Right kidney (tissue), 9 donors: ENCODE measurements at places on chromosomes 11 and 22.

DNA sequence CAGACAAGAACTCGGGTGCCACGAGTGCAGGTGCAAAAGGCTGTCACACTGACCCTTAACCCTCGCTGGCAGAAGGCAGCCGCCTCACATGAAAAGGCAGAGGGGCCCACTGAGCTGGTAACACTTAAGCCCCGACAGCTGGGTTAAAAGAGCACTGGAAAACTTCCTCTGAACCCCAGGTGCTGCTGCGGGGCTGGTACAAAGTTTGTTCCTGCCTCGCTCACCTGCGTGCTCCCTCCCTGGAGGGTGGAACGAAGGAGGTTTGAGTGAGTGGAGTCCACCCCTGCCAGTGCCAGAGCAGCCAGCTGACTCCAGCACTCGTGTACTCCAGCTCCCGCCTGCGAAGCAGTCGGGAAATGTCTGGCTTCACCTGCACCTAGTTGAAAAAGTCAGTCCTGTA lies 12.6 kb downstream of the SULT4A1 start:
- DNase-seq, result no peak

DNA sequence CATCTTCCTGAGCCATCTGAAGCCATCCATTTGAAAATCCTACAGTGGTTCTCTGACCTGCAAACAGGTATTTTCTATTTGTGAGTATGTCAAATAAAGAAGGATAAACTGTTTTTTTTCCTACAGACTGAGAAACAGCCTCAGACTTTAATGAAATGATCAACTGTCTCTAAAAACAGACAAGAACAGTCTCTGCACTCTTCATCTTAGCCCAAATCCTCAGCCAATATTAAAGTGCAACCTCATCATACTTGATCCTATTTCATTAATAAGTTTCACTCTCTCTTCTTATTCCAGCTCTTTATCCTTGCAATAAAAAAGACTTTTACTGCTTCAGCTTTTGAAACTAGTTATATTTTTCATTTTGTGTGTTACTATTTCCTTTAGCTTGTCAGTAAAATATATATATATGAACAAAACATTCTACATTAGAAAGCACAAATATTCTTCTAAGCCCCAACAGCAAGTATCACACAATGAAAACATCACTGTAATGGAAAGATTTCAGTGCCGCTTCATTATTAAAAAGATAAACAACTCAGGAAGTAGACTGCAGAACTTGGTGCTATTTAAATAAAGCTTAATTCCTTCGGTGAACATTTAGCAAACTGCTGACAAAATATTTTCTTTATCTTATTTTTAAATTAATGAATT lies 45.5 kb upstream of the FAT3 start:
- no peak for DNase-seq

DNA sequence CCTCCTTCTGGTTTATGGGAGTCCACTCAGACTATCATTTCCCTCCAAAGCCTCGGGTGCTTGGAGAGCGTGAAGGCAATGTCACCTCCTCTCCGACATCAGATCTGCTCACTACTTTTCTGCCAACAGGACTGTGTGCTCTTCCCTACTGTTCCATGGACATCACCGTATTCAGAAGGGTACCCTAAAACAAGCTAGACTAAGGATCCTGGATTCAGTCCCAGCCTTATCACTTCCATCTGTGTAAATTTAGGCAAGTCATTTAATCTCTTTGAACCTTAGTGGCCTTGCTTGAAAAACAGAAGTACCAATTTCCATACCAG lies 78.2 kb downstream of the KCNC1 start:
- DNase-seq, result no peak

DNA sequence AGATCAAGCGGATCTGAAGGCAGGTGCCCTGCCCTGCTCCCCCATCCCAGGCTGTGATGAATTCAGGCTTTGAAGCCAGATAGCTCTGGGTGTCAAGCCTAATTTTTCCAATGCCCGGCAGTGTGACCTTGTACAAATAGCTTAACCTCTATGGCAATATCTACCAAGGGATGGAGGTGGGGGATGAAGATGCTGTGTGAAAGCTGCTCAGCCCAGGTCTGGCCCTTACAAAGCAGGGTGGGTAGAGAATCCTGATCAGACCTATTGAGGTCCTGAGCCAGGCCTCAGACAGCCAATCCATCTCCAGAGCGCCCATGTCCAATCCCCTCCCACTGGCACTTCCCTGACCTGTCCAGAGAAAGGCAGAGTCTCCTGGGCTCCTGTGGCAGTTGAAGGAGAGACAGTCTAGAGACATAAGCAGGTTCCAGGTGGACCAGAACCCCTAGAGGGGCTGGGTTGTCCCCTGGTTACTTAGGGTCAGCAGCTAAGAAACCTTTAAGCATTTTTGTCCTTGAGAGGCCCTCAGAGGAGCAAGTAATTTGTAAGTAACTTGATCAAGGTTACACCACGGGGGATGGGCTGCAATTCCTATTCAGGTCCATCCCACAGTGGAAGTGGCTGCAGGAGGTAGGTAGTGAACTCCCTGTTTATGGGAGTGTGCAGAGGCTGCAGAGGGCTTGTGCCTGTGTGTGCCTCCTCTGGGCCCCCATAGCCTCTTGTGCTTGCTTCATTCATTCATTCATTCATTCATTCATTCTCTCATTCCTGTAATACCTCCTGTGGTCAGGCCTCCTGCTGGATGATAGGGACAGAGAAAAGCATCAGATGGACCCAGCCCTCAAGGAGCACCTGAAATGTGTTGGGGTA lies 10.4 kb downstream of the P2RY2 start:
- no peak for DNase-seq

DNA sequence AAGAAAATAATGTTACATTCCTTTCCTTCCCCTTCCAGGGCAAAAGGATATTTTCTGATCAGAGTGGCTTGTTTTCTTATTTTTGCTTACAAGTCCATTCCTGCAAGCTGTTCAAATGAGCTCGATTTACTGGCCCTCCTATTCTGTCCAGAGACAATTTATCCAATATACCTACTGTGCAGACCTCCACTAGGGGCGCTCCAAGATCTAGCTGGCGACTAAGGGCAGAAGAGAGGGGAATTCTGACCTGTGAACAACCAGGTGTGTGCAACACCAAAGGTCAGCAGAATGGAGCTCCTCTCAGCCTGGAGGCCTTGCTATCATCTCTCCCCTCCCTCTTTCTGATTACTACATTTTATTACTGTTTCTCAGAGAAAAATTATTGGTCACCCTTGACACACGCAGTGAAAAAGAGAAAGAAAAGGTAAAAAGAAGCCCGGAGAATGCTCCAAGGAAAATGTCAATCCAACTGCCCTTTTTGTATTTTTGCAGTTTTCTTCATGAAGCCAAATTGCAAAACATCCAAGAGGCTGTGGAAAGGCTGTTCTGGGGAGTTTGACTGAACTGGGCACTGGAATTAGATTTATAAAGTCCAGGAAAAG lies 3.2 kb downstream of the SEZ6L start:
- DNase-seq, result no peak

DNA sequence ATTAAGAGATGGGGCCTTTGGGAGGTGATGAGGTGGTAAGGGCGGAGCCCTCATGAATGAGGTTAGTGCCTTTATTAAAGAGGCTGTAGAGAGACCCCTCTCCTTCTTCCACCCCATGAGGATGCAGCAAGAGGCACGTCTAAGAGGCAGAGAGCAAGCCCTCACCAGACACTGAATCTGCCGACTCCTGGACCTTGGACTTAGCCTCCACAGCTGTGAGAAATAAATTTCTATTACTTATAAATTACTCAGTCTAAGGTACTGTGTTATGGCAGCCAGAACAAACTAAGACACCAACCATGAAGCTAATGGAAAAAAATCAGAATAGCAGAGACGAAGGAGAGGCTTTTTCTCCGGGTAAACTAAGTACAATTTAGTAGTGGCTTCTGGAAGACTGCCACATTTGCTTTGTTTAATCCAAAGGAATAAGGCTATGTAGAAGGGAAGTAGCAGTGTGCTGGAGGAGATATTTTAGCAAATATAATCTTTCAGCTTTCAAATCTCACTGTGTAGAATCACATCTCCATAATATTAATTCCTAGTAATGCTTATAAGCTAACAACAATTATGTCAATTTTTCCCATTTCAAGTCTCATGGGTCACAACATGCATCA lies 12.3 kb upstream of the SIK2 start:
- DNase-seq, result no peak

GRCh38 chr11:126816645-126817044 lies 183.9 kb downstream of the KIRREL3 start:
- no peak for DNase-seq

DNA sequence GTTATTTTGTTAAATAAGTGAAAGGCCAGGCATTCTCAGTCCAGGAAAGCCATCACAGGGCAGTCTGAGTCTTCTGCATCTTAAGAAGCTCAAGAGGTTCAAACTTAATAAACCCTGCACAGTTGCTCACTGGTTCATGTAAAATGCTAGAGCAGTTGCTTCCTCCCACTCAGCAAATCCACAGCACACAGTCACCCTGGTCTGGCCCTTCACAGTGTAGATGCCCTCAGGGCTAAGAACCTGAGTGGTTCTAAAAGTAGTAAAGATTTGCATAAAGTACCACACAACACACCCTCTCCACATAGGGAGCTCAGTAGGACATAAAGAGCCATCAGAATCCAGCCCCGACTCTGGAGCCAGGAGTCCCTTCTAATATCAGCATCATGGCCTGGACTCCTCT lies 58.7 kb downstream of the ZNF280B start:
- no peak for DNase-seq

DNA sequence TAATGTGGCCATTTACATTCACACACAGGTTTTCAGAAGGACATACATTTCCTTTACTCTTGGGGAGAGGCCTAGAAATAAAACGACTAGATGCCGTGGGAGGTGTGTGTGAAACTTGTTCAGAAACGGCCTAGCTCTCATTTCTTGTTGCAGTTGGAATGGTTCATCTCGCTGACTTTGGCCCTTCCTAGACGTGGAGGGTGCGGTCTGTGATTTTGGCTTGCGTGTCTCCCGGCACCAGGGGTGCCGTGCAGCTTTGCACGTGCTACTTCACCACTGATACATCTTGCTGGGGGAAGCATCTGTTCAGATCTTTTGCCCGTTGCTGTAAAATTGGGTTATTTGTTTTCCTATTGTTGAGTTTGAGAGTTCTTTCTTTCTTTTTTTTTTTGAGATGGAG lies 3.1 kb upstream of the PRR33 start:
- DNase-seq, result no peak

GRCh38 chr11:117423046-117423575 lies 95.5 kb downstream of the CEP164 start:
- DNase-seq, result no peak

GRCh38 chr11:95297680-95298452 lies 66.9 kb upstream of the SESN3 start:
- DNase-seq, result no peak

DNA sequence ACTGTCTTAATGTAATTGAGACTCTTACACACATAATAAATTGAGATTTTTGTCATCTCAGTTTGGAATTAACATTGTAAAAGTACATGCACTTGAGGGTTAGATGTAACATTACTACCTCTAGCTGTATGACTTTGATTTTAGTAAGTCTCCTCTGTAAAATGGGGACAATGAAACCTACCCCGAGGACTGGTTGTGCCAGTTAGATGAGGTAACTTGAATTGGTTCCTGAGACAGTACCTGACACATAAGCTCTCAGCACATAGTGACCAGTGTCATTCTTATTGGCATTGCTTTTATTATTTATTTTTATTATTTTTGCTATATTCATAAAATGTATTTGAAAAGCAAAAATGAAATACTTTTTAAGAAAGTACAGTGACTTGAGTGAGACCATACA lies 114.8 kb downstream of the TEAD1 start:
- DNase-seq, result no peak

GRCh38 chr11:11983427-11983826 lies 25.0 kb downstream of the DKK3 start:
- no peak for DNase-seq

- DNase-seq, result no peak
These were observed 137.1 kb downstream of the CSNK2A3 start for GRCh38 chr11:11215944-11216343.

- no peak for DNase-seq
These were observed 63.8 kb upstream of the UCP3 start for GRCh38 chr11:74072721-74073120.
